ENCODE measurements at places on chromosomes 11 and 22.

DNA sequence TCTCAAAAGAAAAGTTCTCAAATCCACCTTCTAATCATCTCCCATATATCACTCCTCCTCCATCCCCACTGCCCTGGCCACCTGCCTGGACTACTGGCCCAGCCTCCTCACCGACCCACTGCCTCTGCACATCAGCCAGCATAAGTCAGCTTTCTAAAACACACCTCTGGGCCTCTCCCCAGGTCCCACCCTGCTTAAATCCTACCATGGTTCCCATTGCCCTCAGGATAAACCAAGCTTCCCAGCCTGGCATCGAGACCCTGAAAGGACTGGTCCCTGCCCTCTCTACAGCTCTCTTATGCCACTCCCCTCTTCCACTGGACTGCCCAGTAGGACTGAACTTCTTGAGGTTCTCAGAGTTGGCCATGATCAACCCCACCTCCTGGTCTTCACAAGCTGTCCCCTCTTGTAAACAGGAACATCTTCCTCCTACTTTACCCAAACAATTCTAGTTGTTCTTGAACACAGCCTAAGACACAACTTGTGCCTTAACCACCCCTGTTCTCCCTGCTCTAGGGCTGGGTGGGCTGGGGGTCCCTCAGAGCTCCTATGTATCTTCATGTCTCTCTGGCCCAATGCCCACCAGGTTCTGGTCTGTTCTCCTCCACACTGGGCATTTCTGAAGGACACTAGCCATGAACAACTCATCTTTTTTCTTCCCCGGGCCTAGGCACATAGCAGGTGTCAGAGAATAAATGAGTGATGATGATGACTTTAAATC is 12.6 kb upstream of the P2RY6 start:
- DNase-seq: no peak

GRCh38 chr22:48055185-48055584 is 1292.7 kb downstream of the TBC1D22A start:
- DNase-seq: no peak

- DNase-seq: peak; percentile 25
Measured at GRCh38 chr22:32644252-32645100, 157.0 kb upstream of the TIMP3 start.

GRCh38 chr11:116122697-116123472 is 618.7 kb upstream of the CADM1 start:
- no peak for DNase-seq

- DNase-seq: no peak
Measured at GRCh38 chr11:120441592-120441991, 70.0 kb upstream of the GRIK4 start.

- DNase-seq: no peak
Measured at GRCh38 chr11:12318791-12319438, 58.5 kb upstream of the PARVA start.
